ENCODE measurements at places on chromosomes 2 and 18.

GRCh38 chr2:135909976-135910375, 33.7 kb upstream of the MCM6 start:
- no peak for DNase-seq

DNA sequence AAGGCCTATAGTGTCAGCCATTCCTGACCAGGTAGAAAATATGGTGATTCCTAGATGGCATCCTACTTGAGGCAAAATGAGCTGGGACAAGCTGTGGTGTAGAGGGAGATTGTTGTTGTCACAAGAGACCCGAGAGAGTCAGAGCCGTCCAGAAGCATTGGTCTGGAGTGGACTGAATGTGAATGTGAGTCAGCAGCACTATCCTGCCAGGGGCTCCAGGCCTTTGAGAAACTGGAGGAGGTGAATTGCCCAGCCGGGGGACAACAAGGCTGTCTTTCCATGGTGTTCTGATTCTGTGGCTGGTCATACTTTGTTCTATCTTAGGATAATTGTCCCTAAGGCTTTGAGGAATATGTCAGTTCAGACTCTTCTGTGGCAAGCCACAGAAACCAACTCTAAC, 29.4 kb upstream of the EIF2AK3 start:
- no peak for DNase-seq

DNA sequence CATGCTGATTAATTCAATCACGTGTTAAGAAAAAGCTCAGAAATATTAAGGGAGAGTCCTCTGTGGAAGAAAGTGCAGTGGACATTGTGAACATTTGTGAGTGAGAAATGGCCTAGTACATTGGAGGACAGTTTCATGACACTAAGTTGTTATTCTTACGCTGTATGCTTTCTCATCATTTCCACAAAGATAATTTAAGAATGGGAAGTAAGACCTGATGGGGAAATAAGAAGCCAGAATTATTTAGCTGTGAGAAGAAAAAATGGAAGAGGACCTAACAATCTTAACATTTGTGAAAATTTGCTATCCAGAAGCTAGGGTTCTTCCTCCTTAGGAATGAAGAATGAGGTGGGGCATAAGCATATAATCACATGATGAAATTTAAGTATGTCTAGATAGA, 15.2 kb upstream of the RAPH1 start:
- no peak for DNase-seq

GRCh38 chr2:83572400-83572799, 886.7 kb downstream of the SUCLG1 start:
- no peak for DNase-seq
